Stimulated activated CD4-positive, alpha-beta T cell treated with anti-CD3 and anti-CD28 coated beads, TNF-alpha, amount 100 ng/mL, for 48 hours (primary cell): ENCODE measurements at places on chromosomes 3 and 15.

- DNase-seq, result no peak
Observed at GRCh38 chr3:123818324-123818920, 65.7 kb downstream of the MYLK start.

DNA sequence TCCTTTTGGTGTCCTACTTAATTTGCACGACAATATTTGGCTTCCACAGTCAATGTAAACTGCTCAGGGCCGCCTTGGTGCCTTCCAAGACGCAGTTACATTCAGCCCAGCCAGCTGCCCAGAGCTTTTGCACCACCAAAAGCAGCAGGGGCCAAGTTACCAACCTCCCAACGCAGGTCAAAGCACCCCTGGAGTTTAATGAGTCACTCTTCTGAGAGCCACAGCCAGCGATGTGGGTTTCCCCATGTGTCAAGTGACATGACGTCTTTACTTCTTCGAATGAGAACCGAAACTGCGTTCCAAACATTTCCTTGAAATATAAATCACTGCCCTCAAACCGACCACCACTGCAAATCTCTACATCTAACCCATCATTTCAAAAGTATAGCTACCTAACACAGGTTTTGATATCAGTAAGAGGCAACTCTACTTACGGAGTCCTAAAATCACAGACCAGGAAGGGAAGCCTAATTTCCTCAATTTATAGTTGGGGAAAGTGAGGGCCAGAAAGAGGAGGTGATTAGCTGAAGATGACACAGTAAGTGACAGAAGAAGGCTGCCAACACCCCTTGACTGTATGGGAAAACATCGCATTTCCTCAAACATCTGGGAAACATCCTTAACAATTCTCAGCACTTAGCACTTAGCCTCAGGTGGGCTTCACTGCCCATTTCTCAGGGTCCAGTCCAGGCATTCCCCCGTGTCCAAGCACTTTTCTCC is 24.5 kb downstream of the MB21D2 start:
- DNase-seq, result peak; percentile 37

DNA sequence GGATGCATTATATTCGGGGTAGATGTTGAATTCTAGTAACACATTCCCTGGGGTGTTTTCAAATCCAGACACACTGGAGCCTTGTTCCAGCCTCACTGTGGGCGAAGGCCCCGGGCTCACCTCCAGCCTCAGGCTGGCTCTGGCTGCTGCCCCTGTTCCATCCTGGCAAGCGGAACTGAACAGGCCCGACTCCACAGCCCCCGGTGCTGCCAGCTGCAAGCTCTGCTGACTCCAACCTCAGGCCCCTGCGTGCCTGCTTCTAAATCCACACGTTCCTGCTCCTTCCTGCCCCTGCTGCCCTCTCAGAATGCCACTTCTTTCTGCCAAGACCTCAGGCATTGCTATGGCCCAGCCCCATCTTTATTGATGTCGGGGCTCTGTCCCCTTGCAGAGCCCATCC is 90.6 kb downstream of the LIPC start:
- no peak for DNase-seq

DNA sequence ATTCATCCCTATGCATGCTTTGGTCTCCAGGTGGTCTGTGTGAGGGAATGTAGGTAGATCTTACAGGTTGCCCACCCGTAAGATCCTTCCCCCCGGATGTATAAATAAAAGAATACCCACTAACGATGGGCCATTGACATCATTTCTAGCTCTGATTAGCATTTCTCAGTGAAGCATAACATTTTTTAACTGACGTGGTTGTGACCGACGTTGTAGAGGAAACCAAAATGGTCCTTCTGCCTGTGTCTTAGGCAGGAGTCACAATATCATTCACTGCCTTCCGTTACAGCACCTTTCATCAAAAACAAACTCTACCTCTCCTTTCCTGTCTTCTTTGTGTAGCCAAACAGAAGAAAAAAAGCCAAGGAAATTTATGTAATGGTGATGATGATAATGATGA is 27.3 kb upstream of the UMPS start:
- DNase-seq, result no peak

- no peak for DNase-seq
Observed at GRCh38 chr15:70318594-70319465, 221.1 kb upstream of the TLE3 start.

GRCh38 chr15:81495780-81496467 is 121.9 kb upstream of the TMC3 start:
- no peak for DNase-seq
